ENCODE measurements at places on chromosomes 12 and 14.

DNA sequence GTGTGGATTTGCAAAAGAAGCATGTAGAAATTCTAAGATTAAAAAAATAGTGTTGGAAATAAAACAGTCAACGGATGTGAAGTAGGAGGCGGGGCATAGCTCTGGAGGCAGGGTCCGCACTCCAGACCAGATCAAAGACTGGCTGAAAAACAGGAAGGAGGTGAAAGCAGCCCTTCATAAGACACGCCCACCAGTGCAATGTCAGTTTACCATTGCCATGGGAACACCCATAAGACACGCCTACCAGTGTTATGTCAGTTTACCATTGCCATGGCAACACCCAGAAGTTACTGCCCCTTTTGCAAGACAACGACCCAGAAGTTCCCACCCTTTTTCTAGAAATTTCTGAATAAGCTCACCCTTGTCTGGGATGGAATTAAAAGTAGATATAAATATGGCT is 87.1 kb downstream of the FZD10 start:
- no peak for DNase-seq

DNA sequence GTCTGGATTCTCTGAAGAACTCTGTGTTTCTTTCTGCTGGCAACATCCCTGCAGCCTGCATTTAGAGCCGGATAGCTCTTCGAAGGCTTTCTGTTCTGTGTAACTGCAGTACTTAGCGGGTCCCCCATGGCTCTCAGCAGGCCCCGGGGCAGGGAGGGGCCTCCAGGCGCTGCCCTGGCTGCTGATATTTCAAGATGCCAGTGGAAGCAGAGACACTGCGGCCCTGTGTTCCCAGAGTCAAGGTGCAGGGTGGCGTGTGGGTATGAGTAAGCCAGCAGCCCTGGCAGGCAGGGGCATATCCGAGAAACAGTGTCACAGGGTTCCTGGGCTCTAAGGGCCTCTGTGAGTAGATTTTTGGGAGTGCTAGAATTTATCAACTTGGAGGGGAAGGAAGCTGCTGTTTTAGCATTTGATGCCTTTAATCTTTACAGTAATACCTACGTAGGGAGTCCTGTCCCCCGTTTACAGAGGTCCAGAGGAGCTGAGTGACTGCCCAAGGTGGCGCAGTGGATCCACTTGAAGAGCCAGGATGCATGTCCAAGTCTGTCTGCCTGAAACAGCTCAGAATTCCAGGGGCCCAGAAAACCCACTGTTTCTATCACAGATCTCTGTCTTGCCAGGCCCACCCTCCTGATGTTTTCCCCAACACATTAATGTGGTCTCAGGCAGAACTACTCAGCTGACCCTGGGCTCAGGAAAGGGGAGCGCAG is 16.2 kb downstream of the ESRRB start:
- DNase-seq, result no peak

- no peak for DNase-seq
These were observed 6.1 kb upstream of the SRSF5 start for GRCh38 chr14:69760810-69761209.

GRCh38 chr12:54285150-54286041 is 4.9 kb downstream of the HNRNPA1 start:
- DNase-seq, result no peak

DNA sequence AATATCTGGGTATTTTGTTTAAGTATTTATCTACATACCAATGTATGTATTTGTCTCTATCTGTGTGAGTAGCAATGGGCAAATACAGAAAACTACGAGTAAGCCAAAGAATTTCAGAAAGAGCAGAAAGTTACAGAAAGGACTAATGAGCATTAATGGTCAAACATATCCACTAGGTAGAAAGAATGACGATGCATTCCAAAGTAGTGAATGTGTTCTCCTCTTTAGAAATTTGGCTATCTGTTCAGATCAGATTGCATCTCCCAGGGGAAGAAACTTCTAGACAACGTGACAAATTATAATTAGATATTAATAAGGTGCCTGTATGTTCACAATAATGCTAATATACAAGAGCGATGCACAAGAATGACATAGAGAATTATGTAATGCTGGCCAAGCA is 194.5 kb upstream of the GZMB start:
- no peak for DNase-seq

DNA sequence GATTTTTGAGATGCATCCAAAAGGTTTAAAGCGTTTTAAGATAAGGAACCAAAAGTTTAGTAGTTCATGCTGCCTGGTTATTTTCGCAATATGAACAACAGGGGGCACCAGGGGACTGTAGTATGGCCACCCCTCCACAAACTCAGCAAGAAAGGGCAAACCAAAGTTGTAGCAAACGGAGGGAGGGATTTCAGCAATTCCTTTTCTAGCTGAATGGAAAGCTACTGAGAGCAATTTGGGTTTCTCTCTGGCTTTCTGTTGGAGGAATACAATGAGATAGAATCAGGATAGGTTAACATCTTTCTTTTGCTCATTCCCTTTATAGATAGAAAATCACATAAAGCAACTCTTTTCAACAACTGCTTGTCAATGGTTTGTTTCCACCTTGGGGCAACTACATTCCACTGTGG is 62.5 kb downstream of the DRAM1 start:
- DNase-seq, result peak; percentile 58

DNA sequence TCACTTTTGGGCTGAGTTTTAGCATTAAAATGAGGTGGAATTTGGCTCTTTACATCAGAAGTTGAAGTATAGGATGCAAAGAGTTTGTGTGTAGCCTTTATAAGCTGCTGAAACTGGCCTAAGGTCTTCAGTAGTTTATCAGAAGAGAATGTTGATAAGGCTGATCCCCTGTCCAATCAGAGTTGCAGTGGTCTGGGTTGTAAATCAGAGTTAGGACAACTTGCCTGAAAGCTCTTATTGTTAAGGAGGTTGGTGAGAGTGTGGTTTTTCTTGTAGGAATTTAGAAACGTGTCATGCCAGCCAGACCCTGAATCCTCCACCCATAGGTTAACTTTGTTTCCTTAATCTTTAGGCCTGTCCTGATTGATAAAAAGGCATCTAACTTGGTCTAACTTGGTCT is 143.5 kb downstream of the ST8SIA1 start:
- DNase-seq, result no peak

GRCh38 chr14:86826661-86827060 is 1166.3 kb downstream of the GALC start:
- DNase-seq, result no peak

- DNase-seq, result no peak
These were observed 85.6 kb downstream of the GALNT9 start for GRCh38 chr12:132243596-132244310.

DNA sequence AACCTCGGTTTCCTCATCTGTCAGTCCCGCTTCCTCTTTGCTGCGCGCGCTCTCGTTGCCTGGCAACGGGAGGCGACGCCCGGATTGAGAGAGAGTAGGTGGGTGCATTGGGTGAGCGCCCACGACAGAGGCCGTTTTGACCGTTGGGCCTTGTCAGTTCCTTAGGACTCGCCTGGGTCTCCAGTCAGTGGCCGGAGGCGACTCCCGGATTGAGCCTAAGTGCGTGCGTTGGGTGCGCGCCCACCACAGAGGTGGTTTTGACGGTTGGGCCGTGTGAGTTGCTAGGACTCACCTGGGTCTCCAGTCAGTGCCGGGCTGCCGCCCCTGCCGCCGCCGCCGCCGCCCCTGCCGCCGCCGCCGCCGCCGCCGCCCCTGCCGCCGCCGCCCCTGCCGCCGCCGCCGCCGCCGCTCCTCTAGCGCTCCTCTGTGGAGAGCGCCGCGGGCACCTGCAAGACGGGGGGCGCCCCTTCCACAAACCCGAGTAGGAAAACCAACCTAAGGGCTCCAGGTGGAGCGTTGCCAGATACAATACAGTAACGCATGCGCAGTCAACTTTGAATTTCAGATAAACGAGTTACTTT is 37.2 kb downstream of the APOBEC1 start:
- DNase-seq, result no peak

GRCh38 chr12:89863968-89864367 is 155.3 kb upstream of the ATP2B1 start:
- no peak for DNase-seq

GRCh38 chr12:2664721-2665577 is 129.8 kb upstream of the FKBP4 start:
- no peak for DNase-seq

DNA sequence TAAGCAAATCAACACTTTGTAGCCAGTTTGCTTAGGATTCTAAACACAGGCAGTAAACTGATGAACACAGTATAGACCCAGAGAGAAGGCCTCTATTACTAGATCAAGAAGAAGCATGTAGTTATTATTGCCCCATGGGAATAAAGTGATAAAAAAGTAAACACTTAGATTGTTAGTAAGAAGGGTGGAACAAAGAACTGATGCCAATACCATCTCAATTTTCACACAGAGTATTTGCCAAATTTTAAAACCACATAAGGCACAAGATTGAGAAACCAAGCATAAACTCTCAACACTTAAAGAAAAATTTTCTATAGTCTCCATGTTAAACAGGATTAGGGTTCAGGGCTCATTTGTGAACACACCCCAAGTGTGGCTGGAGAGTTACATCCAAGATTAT is 77.0 kb upstream of the SYT1 start:
- DNase-seq, result no peak

DNA sequence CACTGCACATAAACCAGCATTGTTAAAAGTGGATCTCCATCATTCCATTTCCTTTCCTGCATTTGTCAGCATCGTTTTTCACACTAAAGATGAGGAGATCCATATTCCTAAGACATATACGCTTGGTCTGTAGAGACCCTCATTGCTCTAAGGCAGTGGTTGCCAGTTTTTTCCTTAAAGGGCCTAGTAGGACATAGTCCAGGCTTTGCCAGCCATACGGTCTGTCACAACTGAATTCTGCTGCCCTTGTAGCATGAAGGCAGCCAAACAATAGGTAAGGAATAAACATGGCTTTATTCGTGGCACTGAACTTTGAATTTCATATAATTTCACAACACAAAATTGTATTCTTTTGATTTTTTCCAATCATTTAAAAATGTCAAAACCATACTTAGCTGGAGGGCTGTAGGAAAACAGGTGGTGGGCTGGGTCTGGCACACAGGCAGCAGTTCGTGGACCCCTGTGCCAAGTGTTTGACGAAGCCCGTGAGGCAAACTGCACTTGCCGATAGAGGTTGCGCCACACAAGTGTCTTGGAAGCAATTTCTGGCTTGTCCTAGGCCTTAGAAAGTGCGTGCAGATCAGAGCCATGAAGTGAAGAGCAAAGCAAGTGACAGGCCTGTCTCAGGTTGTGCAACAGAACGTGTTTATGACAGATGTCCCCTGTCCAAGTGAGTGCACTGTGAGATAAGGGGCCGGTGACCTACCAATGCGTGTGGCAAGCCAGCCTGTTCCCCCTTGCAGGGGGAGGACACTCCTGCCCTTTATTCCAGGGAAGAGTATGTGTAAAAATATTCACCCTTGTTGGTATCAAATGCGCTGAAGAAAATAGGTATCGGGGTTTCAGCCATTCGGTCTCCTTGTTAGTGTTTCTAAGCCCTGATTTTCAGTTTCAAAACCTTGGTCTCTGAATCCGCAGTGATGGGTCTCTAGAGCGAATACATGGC is 916 bp upstream of the CHPT1 start:
- DNase-seq, result no peak

DNA sequence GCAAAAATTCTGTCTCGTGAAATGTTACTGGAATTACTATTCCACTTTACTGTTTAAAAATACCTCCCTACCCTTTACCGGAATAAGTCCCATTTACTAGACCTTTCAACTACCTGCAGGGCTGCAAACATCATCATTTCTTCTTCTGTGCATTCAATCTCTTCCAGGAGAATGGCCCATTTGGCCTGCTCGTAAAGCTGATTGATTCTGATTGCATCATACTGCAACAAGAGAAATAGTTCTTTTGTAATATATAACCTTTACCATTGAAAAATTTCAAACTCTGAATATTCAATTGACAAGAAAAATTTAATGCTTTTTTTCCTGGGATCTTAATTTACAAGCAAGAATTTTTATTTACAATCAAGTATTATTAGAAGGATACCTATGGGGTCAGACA is 72.4 kb downstream of the FERMT2 start:
- DNase-seq, result no peak

DNA sequence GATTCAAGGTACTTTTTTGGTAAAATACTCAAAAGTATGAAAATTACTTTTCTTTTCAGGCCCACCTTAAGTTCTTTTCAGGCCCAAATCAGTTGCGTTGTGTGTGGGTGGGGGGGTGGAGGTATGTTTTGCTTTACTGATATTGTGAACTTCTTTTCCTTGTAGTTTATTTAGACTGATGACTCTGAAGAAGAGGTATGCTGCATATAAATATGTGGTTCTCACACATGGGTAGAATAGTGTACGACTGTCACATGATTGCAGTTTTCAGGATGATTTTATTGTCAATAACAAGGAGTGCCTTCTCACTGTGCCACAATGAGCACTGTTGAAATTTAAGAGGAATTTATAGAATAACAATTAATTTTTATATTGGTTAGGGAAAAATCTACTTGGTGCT is 166.6 kb upstream of the ATP2B1 start:
- no peak for DNase-seq

DNA sequence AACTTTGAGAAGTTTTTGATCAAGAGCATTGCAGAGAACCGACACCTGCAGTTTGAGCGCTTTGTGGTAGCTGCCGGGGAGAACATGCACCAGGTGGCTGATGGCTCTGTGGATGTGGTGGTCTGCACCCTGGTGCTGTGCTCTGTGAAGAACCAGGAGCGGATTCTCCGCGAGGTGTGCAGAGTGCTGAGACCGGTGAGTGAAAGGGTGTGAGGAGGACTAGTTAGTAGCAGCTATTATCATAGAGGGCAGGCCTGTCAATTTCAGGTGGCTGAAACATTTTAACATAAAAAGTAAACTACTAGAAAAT is 27.0 kb upstream of the HIGD1C start:
- no peak for DNase-seq

DNA sequence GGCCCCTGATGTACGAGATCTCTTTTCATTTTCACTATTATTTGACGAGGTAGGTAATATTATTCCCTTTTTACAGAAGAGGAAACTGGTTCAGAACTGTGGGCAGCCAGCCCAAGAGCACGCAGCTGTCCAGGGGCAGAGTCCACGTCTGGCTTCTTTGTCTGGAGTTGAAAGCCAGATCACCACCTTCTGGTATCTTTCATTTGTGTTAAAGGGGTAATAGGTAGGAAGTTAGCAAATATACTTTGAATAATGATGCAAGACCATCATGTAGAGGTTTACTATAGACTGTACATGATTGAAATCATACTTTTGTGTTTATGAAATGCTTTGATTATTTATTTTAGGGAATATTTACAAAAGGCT is 144.1 kb upstream of the AMIGO2 start:
- no peak for DNase-seq

DNA sequence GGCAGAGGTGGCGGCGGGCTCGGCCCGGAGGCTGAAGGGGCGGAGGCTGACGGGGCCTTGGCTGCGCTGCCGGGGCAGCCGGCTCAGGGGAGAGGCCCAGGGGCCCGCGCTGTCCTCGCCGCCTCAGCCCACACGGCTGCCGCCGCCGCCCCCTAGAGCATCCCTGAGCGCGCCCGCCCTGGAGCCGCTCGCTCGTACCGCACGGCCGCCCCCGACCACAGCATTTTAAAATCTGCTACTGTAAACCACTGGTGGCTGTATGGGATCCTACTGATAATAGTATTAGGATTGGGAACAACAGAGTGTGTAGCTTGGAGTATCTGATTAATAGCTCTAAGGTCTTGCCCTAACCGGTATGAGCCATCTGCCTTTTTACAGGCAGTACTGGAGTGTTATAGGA is 22.2 kb upstream of the EDDM3A start:
- DNase-seq, result no peak

- no peak for DNase-seq
These were observed 30.8 kb upstream of the RESF1 start for GRCh38 chr12:31928246-31929026.
